ENCODE measurements at places on chromosomes 4 and X.

DNA sequence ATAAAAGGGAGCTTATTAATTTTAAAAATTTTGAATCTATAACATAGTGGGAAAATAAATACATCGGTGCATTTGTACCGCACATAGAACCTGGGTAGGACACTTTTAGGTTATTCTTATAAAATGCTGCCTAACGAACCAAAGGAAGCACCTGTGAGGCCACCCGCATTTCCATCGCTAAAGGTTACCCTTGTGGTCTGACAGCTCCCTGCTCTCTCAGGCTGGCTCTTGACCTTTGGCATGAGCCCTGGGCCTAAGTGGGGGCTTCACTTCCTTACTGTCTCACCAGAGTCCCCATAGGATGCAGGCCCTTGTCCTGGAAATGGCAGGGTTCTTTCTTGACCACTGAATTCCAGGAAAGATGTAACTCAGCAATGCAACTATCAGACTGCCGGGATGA, 46.0 kb downstream of the HADH start:
- no peak for DNase-seq

GRCh38 chr4:1242506-1243450, 6.2 kb downstream of the CTBP1 start:
- no peak for DNase-seq

GRCh38 chr4:11138964-11139363, 289.7 kb downstream of the HS3ST1 start:
- DNase-seq: no peak

DNA sequence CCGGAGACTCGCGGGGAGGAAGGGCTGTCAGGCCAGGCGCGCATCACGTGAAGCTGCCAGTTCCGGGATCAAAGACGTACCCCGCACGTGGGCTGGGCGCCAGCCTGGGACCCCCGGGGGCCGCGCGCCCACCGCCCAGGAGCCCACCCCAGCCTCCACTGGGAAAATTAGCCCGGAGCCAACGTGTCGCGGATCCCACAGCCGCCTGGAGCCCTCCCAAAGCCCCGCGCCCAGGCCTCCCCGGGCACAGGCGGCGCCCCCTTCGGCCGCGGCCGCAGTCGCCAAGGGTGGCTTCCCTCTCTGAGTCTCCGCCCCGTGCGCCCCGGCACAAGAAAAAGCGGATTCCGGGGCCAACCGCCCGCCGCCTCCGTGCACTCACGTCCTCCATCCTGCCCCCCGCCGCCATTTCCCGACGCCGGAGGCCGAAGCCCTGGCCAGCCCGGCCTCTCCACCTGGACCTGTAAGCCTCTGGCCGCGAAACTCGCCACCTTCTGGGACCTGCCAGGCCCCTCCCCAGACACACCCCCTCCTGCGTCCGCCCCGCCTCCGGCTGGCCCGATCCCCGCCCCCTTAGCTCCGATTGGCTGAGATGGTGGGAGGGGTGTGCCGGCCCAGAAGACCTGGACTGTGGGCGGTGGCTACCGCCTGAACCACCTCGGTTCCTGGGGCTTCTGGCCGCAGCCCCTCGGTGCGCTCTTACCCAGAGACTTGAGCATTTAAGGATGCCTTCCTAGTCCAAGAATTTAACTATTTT, at the start of gene TMEM192:
Gene TMEM192, minus strand, starts transcription at position 493 of the 754 bp plus-strand sequence. Its CDS starts 87 bp downstream, at position 406.
- DNase-seq: peak; percentile 93

DNA sequence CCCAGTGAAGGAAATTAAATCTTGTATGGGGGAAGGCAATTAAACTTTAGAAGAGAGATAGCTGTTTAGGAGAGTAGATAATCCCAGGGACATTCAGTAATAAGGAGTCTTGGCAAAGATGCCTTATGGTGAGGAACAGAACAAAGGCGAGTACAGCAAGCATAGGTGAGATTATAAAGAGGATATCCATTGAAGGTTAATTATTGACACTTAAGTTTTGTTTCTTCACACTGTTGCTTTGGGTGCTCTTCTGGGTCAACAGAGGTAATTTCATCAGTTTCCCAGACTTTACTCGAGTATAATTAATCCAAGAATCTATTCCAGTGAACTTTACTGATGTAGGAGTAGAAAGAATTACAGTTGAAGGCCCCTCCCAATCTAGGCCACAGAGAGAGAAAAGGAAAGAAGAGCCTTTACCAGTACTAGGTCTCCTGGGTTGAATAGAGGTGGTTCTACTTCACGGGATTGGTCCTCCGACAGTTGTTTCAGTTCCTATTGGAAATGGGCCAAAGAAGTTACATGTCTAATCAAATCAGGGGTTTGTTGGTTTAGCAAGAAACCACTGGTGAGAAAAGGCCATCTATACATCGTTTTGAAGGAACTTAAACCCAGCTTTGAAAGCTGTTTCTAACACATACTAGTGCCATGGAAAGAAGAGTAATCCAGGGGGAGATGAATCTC, 27.2 kb downstream of the EPGN start:
- DNase-seq: no peak

- DNase-seq: no peak
These were observed 19.4 kb downstream of the P2RY10 start for GRCh38 chrX:78964598-78964997.

- DNase-seq: no peak
These were observed 382.8 kb downstream of the KLHL4 start for GRCh38 chrX:87900320-87900908.

GRCh38 chr4:135325264-135325663, 1123.7 kb upstream of the PABPC4L start:
- DNase-seq: no peak

DNA sequence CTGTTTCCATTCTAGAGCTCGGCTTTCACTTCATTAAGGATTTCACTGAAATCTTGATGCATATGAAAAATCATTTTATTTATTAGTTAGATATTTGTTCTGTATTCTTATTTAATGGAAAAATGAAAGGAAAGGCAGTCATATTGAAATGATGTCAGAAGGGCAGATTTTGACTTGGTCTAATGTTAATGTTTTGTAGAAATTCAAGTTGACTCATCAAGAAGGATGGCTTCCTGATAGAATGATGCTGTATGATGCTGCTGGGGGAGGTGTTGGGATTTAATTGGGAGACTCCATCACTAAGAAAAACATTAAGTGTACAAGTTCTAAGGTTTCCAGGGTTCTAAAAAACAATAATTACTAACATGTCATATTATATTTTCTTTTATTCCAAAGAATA, 204.8 kb downstream of the PDGFC start:
- DNase-seq: no peak

DNA sequence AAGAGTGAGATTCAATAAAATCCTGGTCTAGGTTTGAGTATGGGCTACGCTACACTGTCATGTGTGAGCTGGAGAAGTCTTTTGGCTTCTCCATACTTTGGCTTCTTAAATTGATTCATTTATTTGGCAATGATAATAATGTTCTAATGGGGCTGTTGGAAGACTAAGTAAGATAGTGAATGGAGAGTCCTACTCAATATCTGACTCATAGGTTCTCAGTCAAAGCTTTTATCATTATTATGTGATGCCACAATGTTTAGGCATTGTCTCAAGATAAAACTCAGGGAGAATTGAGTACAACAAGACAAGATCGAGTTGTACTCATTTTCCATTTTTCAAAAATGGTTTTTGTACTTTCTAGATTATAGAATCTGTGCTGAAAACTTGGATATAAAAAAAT, 92.5 kb upstream of the VEGFC start:
- peak; percentile 8 for DNase-seq

DNA sequence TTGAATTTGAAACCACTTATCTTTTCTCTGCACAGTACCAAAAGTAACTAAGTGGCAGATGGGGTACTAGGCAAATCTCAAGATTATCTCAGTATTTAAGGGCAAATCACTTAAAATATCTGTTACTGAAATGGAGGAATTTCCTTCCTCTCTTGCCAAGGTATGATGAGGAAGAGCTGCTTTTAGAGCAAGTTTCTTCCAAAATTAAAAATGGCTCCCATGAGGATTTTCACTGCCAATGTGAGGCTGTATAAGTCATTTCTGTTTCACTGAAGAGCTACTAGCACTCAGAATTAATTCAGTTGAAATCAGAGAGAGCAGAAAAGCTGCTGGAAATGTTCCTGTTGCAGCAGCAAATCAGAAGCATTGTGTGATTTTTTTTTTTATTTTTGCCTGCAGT, 43.4 kb downstream of the GABRB1 start:
- no peak for DNase-seq

- DNase-seq: no peak
These were observed 4.2 kb downstream of the RPS4X start for GRCh38 chrX:72272868-72273267.

DNA sequence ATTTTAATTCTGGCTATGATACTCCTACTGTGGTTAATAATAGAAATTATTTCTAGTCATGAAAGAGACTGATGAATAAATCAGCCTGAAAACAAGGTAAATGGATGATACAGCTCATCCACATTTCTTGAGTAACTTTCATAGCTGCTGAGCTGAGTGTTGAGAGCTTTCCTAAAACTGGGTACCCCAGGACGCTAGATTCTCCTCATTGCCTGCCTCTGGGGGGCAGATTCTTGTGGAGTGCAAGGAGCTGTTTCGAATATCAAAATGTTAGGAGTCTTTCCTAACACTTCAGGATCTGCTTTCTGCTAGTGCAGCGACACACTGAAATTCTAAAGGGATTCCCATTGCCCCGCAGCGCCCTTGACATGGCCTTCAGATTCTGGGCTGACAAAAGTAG, 2.1 kb downstream of the MND1 start:
- no peak for DNase-seq

- DNase-seq: no peak
These were observed 64.0 kb upstream of the WDR1 start for GRCh38 chr4:10180603-10180926.

GRCh38 chr4:175806727-175807126, 5.3 kb downstream of the GPM6A start:
- DNase-seq: no peak

DNA sequence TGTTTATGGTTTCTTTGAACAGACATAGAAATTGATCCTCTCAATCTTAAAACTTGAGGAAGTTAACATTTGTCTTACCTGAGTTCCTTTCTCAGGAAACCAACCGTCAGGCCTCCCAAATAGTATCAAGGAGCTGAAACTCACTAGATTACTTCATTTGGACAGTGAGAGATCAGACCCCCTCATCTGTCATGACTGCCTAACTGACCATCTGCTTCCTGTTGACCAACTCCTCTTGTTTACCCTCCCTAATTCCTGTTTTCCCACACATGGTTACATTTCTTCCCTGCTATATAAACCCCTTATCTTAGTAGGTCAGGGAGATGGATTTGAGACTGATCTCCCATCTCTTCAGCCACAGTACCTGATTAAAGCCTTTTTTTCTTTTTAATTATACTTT, 46.2 kb upstream of the NMU start:
- DNase-seq: no peak

Data from fibroblast of pulmonary artery (primary cell).